ENCODE measurements at places on chromosomes 3 and 15. TPM values are rescaled to one million over a fixed set of nuclear protein-coding genes. Genes with fewer than 3 reads are reported as not detected.

DNA sequence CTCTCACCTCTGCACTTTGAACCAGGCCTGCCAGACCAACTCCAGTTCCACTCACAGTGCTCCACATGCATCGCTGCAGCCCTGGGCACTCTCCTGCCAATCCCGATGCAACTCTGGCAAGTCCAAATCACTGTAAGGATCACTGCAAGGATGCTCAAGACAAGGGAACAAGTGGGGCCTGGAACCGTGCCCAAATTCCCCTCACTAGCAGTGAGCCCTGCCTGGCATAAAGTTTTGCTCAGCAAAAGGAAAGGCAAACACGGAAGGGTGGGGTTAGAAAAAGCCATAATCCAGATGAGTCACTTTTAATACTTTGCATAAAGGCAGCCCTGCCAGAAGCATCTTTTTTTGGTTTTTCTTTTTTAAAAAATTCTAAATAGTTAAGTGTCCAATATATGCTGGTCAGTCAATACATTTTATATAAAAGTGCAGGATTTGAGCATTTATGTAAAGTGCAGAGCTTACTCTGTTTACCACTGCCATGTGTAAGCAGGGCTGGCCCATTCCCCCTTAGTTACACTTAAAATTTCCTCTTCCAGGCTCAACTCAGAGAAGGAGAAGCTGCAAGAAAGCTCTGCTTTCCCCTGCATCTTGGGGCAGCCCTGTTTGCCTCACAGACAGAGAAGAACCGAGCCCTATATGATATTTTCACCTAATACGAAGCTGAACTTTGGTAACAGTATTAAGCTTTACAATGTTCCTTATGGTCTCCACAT lies 102.2 kb downstream of the CD47 start:
- no peak overlapping the region for H3K4me3 ChIP-seq
- H3K27ac ChIP-seq: no peak overlapping the region
- H3K27me3 ChIP-seq: no peaks in the 10 kb centered on the region
- peaks cover 34% of the 10 kb centered on the region for H3K4me1 ChIP-seq
- no peaks in the 10 kb centered on the region for H3K36me3 ChIP-seq

- H3K27ac ChIP-seq: no peak overlapping the region
- no peaks in the 10 kb centered on the region for H3K36me3 ChIP-seq
- no peaks in the 10 kb centered on the region for H3K4me1 ChIP-seq
- H3K27me3 ChIP-seq: no peaks in the 10 kb centered on the region
- no peak overlapping the region for H3K4me3 ChIP-seq
- no peak for DNase-seq
These were observed 7.2 kb upstream of the SEC22A start for GRCh38 chr3:123194552-123194951.

DNA sequence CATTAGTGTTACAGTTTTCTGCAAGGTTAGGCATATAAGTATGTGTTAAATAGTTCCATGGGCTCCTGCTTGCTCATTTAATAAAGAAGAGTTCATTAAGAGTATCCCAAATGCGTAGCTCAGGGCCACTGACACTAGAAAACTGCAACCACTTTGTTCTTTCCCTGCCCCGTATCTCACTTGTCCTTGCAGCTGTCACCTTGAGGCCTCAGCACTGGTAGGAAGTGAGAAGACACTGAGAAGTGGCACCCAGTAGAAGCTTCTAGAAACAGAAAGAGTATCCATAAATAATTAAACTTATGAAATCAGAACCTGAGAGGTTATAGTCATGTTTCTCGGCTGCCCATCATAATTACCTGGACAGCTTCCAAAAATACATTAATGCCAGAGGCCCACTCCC lies 266.0 kb downstream of the KCNMB2 start:
- no peaks in the 10 kb centered on the region for H3K36me3 ChIP-seq
- H3K27ac ChIP-seq: no peak overlapping the region
- no peak for DNase-seq
- H3K4me1 ChIP-seq: no peaks in the 10 kb centered on the region

GRCh38 chr3:124413989-124414598 lies 316.2 kb upstream of the UMPS start:
- H3K27ac ChIP-seq: peak overlapping the region; percentile 57
- DNase-seq: no peak
- no peak overlapping the region for H3K4me3 ChIP-seq
- peaks cover 68% of the 10 kb centered on the region for H3K4me1 ChIP-seq
- H3K36me3 ChIP-seq: peaks cover 40% of the 10 kb centered on the region

DNA sequence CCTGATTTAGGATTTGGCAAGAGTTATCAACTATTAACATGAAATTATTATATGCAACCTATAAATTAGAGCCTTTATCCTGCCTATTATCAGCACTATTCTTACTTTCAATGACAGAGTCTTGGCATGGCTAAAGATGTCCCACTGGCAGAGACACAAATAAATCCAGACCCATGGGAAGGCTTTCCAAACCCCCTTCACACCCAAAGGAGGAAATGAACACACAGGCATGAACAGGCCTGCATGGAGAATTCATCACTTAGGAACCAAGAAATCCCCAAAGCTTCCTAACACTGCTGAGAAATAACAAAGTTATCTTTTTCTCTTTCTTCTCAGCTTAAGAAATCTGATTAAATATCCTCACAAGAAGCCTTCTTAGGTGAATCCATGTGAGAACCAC lies 213.9 kb downstream of the OCA2 start:
- no peaks in the 10 kb centered on the region for H3K4me1 ChIP-seq
- H3K27ac ChIP-seq: no peak overlapping the region
- no peak overlapping the region for H3K4me3 ChIP-seq
- no peaks in the 10 kb centered on the region for H3K27me3 ChIP-seq

DNA sequence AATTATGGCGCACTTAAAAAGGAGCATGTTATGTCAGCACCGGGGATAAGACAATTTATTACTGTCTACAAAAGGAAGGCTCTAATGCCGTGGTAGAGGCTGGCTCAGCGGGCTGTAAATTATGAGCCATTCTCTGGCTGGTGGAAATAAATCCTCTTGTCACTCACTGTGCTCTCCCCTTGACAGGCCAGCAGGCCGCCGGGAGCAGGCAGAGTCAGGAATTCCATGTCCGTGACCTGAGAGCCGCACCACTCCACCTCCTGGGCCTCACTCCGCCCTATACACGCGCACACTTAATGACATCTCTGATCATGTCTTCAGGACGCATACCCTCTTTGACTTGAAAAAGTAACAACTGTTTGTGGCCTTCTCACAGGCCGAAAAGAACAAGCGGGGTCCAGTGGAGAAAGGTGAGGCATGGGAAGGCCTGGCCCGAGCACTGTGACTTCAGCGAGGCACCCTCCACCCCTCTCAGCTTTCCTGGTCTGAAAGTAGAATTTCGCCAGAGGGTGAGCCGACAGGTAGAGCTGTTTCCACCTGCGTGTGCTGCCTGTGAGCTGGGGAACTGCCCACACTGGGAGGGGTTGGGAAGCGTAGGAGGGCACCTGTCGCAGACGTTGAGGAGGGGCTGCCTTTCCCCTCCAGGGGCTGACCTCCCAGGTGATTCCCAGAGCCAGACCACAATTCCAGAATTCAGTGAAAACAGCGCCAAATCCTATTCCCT lies 13.2 kb upstream of the PCSK6 start:
- H3K4me3 ChIP-seq: no peak overlapping the region
- no peak overlapping the region for H3K27ac ChIP-seq
- no peaks in the 10 kb centered on the region for H3K36me3 ChIP-seq
- DNase-seq: no peak
- peaks cover 8% of the 10 kb centered on the region for H3K4me1 ChIP-seq

Gene ZNF710
- 10.3 TPM for total RNA-seq

Gene TP63
- 0.42 TPM for total RNA-seq
